ENCODE measurements at places on chromosomes 1 and 21.

- H3K4me1 ChIP-seq, result no peaks in the 10 kb centered on the region
- no peaks in the 10 kb centered on the region for H3K36me3 ChIP-seq
- no peak overlapping the region for H3K4me3 ChIP-seq
- H3K27me3 ChIP-seq, result no peaks in the 10 kb centered on the region
- H3K27ac ChIP-seq, result no peak overlapping the region
Measured at GRCh38 chr1:223289621-223290020, 74.4 kb downstream of the SUSD4 start.

DNA sequence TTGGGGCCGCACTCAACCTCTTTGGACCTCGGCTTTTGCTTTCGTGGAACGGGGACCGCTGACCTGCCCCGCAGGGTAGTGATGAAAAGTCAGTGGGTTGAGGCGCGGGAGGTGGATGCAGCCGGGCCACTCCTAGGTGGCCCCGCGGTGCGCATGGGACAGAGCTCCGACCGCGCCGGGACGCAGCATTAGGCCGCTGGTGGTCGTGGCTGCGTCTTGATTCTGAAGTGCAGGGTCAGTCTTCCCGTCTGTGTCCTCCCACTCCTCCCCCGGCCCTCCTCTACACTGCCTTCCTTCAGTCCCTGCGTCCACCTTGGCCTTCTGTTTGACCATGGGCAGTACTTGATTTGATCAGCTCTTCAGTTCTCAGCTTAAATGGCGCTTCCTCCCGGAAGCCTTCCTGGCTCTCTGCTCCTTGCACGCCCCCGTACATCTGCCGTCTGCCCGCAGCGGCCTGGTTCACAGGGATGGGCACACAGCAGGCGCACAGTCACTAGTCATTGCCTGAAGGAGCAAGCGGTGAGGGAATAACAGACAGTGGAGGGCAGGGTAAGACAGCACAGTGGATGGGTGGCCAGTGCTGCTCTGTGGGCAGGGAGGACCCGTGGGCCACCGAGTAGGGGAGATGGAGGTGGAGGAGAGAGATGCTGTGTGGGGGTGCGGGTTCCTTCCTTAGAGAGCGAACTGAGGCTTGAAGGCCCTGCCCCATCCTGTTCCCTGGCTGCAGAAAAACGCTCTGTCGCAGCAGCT lies 633 bp downstream of the THEMIS2 start:
- DNase-seq, result peak; percentile 48
- H3K27me3 ChIP-seq, result no peaks in the 10 kb centered on the region
- peak overlapping the region; percentile 75 for H3K4me3 ChIP-seq
- peaks cover 9% of the 10 kb centered on the region for H3K36me3 ChIP-seq
- H3K27ac ChIP-seq, result peak overlapping the region; percentile 50

- H3K27ac ChIP-seq, result peak within 1 kb of the TSS; percentile 84
- H3K36me3 ChIP-seq, result peaks cover 3% of the 10 kb centered on the region
- H3K27me3 ChIP-seq, result peaks cover 21% of the 10 kb centered on the region
- H3K4me3 ChIP-seq, result peak within 1 kb of the TSS; percentile 60
- peaks cover 18% of the 10 kb centered on the region for H3K4me1 ChIP-seq
Measured at GRCh38 chr21:45074048-45074817, at the start of gene ADARB1. ADARB1 (plus strand) TSS chr21:45074580; CDS start chr21:45171657, 97,077 bp downstream.

GRCh38 chr21:43758811-43759210 lies 17.3 kb downstream of the CSTB start:
- H3K27me3 ChIP-seq, result no peaks in the 10 kb centered on the region
- no peak overlapping the region for H3K4me3 ChIP-seq
- no peak overlapping the region for H3K27ac ChIP-seq
- DNase-seq, result no peak

DNA sequence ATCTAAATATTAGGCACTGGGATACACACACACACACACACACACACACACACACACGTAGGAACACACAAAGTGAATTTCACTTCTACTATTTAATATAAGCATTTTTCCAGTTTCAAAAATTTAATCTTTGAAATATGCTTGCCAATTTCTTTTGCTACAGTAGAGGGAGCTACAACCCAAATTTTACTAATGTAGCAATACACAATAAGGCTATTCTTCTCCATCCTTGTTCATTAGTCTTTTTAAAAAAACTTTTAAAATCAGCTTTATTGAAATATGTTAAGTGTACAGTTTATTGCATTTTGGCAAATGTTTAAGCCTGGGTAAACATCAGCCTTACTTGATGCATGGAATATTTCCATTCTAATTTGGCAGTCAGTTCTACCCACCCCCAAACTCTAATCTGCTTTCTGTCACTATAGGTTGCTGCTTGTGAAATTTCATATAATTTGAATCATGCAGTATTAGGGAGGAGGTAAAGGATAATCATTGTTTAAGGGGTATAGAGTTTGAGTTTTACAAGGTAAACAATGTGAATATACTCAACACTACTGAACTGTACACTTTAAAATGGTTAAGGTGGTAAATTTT lies 93.0 kb upstream of the TENT5C start:
- H3K4me1 ChIP-seq, result no peaks in the 10 kb centered on the region
- no peak overlapping the region for H3K4me3 ChIP-seq
- H3K27ac ChIP-seq, result no peak overlapping the region
- no peak for DNase-seq

GRCh38 chr1:1959459-1959839 lies 40.4 kb upstream of the TMEM52 start:
- H3K27ac ChIP-seq, result no peak overlapping the region
- H3K36me3 ChIP-seq, result no peaks in the 10 kb centered on the region
- H3K27me3 ChIP-seq, result peaks cover 31% of the 10 kb centered on the region
- no peak for DNase-seq
- no peak overlapping the region for H3K4me3 ChIP-seq

GRCh38 chr1:21909787-21910503 lies 27.2 kb downstream of the HSPG2 start:
- DNase-seq, result peak; percentile 41
- no peaks in the 10 kb centered on the region for H3K27me3 ChIP-seq
- peaks cover 21% of the 10 kb centered on the region for H3K4me1 ChIP-seq
- no peaks in the 10 kb centered on the region for H3K36me3 ChIP-seq
- H3K4me3 ChIP-seq, result no peak overlapping the region
- H3K27ac ChIP-seq, result peak overlapping the region; percentile 61

GRCh38 chr1:47930210-47930840 lies 66.9 kb downstream of the TRABD2B start:
- DNase-seq, result no peak
- peaks cover 4% of the 10 kb centered on the region for H3K27me3 ChIP-seq
- H3K27ac ChIP-seq, result no peak overlapping the region
- no peaks in the 10 kb centered on the region for H3K36me3 ChIP-seq

GRCh38 chr1:30984165-30984889 lies 75.8 kb upstream of the SDC3 start:
- no peak overlapping the region for H3K27ac ChIP-seq
- no peaks in the 10 kb centered on the region for H3K27me3 ChIP-seq
- DNase-seq, result no peak
- H3K4me3 ChIP-seq, result no peak overlapping the region
- peaks cover 48% of the 10 kb centered on the region for H3K36me3 ChIP-seq

DNA sequence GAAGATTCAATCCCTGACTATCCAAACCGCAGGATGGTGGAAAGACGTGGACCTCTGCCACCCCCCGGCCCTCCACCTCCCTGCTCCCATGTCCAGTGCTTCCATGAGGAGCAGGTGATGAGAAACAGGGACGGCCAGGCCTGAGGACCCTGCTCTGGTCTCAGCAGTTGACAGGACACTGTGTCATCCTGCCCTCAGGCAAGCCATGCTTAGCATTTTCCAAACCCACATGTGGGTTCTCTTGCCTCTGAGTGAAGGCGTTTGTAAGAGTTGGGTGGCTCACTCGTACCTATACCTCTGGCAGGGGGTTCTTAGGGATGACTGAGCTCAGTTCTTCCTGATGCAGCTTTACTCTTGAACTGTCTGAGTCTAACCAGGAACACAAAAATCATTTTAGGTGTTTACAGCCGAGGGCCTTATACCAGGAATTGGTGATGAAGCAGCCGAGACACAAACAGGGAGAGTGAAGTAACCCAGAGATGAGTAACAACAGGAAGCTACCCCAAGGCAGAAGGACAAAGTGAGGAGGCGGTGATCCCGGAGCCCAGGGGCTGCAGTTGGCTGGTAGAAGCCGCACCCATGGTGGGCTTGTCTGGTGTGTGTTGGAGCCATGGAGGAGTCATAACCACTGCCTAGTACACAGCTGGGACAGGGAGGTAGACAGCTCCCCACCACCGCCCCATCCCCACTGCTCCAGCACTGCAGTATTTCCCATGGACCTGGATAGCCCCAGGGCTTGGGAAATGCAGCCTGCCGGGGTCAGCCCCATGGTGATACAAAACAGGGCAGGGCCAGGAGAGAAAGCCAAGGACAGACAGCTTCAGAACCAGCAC lies 21.4 kb downstream of the MYBPH start:
- no peaks in the 10 kb centered on the region for H3K27me3 ChIP-seq
- no peak overlapping the region for H3K4me3 ChIP-seq
- DNase-seq, result no peak
- H3K36me3 ChIP-seq, result no peaks in the 10 kb centered on the region

GRCh38 chr1:109283748-109284600 lies 1.0 kb upstream of the PSRC1 start:
- DNase-seq, result no peak
- H3K4me3 ChIP-seq, result peak overlapping the region; percentile 82
- peak overlapping the region; percentile 80 for H3K27ac ChIP-seq
- no peaks in the 10 kb centered on the region for H3K27me3 ChIP-seq
- H3K4me1 ChIP-seq, result peaks cover 14% of the 10 kb centered on the region
- H3K36me3 ChIP-seq, result peaks cover 13% of the 10 kb centered on the region

DNA sequence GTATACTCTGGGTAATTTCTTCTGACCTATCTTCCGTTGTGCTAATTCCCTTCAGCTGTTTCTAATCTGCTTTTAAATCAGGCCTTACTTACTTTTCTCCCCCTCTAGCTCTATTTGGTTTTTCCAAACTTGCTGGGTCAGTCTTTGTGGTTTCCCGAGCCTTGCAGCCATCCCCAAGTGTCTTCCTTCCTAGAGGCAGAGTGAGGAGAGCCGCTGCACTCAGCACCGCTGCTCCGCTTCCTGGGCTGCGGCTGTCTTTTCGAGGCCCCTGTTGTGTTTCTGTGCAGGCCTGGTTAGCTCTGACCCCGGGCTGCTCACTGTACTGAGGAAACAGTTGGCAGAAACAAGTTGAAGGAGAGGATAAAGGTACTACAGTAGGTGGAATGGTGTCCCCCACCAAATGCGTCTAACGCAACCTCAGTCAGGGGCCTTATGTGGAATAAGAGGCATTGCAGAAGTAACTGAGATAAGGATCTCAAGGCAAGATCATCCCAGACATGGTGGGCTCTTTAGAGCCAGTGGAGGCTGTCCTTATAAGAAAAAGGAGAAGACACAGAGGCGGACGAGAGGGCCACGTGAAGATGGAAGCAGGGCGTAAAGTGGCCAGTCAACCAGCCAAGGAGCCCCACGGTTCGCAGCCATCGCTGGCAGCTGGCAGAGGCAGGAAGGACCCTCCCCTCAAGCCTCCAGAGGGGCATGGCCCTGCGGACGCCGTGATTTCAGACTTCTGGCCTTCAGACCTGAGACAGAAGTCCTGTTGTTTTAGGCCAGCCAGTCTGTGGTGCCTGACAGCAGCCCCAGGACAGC lies 10.5 kb downstream of the WNT9A start:
- H3K4me1 ChIP-seq, result no peaks in the 10 kb centered on the region
- H3K27ac ChIP-seq, result no peak overlapping the region
- no peak overlapping the region for H3K4me3 ChIP-seq
- no peak for DNase-seq

- H3K4me1 ChIP-seq, result no peaks in the 10 kb centered on the region
- no peaks in the 10 kb centered on the region for H3K27me3 ChIP-seq
- peaks cover 89% of the 10 kb centered on the region for H3K36me3 ChIP-seq
Measured at GRCh38 chr21:42433946-42434551, 30.3 kb downstream of the UBASH3A start.

DNA sequence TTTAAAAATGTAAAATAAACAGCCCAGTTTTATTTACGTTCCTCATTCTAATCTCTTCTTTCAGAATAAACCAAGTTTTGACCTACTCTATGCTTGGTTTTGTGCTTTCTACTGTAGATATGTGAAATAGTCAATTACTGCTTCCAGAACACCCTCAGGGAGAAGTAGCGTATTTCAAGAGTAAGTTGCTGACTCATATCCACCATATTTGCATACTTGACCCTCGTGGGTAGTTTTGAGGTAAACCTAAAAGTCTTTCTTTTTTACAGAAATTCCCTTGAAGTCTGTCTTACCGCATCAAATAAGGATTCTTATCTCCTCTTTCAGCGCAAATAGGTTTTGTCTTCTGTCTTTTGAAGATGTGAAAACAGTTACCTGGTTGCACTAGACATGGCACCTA lies 1.4 kb upstream of the OR2L3 start:
- no peaks in the 10 kb centered on the region for H3K36me3 ChIP-seq
- no peak for DNase-seq
- no peak overlapping the region for H3K4me3 ChIP-seq
- H3K27ac ChIP-seq, result no peak overlapping the region

DNA sequence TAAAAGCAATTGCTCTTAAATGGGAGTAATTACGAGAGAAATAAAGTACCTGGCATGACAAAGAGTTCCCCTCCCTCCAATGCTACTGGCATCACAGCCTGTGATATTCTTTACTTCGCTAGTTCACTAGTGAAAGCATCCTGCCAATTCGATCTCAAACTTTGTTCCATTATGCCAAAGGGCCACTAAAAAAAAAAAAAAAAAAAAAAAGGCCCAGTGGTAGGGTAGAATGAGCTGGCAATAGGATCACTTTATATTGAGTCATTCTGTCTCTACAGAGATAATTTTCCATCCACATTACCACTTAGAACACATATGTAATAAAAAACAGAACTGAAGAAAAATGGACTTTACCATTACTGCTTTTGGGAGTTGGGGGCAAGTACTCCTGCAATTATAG lies 11.2 kb downstream of the PUM1 start:
- H3K4me3 ChIP-seq, result no peak overlapping the region
- H3K27me3 ChIP-seq, result no peaks in the 10 kb centered on the region
- no peak overlapping the region for H3K27ac ChIP-seq
- no peak for DNase-seq

DNA sequence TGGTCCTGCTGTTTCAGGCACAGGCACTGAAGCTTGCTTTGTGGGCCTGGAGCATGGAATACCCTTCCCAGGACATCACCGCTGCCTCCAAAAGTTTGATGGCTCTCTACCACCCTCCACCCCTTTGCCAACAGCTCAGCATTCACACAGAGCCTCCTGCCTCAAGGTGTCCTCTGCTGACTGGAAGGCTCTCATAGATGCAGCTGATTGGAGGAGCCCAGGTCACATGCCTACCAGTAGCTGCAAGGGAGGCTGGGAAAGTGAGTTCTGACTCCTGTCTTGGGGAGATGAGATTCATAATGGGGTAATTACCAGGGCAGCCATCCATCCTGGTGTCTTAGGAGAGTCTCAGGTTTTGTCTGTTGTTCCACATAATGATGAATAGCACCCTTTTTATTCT lies 124.8 kb upstream of the GRIK3 start:
- H3K27me3 ChIP-seq, result no peaks in the 10 kb centered on the region
- H3K36me3 ChIP-seq, result no peaks in the 10 kb centered on the region
- H3K27ac ChIP-seq, result no peak overlapping the region
- H3K4me3 ChIP-seq, result no peak overlapping the region

- no peaks in the 10 kb centered on the region for H3K27me3 ChIP-seq
- peaks cover 18% of the 10 kb centered on the region for H3K36me3 ChIP-seq
- no peak for DNase-seq
- H3K4me1 ChIP-seq, result peaks cover 10% of the 10 kb centered on the region
- H3K4me3 ChIP-seq, result no peak overlapping the region
Measured at GRCh38 chr1:154223621-154224020, 2.9 kb downstream of the UBAP2L start.
